KG1 (cell line): ENCODE measurements at places on chromosomes 12 and 14.

GRCh38 chr12:52231305-52232202 lies 1.5 kb upstream of the KRT7 start:
- DNase-seq, result no peak

DNA sequence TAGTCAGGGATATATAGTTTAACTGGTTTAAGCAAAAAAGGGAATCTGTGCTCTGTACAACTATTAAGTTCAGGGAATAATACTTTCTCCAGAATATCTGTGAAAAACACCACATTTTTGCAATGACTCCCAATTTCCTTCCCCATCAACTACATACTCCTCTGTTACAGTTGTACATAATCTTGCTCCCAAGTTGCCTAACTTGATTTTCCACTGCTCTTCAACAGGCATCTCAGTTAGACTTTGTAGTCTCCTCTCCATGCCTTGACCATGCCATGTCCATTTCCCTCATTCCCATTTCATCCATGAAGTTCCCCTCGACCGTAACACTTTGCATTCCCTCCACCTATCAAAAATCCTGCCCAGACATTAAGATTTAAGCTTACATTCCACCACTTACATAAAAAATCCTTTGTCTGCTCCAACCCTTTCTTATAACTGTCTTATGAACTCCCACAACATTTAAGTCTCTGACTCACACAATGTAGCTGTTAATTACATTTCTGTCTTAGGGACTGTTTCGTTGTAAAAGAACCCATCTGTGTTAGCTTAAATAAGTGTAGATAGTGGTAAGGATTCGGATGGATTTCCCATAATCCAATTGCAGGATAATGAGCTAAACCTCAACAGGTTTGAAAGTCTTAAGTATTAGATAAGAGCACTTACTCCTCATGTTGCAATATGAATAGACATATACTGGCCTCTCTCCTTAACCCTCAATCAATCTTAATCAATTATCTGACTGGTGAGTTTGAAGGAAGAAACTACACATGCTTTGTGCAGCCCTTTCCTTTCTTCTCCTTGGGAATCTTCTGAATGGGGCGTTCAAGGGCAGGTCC lies 156.5 kb downstream of the PAWR start:
- DNase-seq, result no peak

- DNase-seq, result no peak
Measured at GRCh38 chr12:131151558-131152345, 198.0 kb downstream of the ADGRD1 start.

DNA sequence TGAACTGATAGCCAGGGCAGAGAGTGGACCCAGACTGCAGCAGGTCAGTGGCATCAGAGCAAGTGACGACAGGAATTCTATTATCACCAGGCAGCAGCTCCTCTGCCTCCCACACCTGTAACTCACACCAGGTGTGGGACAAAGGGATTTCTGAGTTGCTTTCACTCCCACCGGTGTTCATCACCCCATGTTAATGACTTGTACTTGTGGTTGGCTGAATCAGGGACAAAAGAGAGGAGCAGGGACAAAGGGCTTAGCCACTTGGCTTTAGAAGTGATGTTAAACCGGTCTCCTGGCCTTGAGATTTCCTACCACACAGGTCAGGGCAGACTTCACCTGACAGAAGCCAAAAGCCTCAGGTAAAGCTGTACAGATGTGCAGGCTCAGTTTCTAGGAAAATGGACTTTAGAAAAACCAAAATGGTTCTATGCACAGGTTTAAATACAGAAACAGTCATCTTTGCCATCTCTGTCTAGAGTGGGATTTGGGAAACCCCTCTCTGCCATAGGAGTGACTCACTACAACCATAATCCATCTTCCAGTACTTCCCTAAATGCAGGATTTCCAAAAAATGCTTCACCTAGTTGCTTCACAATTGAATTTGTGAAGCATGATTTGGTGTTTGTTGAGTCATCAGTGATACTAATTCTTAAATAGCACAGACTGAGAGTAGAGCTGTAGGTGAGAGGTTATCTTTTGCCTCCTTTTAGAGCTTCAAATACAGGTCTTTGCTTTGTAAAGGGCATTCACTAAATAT lies 158.5 kb downstream of the PRKCH start:
- no peak for DNase-seq

DNA sequence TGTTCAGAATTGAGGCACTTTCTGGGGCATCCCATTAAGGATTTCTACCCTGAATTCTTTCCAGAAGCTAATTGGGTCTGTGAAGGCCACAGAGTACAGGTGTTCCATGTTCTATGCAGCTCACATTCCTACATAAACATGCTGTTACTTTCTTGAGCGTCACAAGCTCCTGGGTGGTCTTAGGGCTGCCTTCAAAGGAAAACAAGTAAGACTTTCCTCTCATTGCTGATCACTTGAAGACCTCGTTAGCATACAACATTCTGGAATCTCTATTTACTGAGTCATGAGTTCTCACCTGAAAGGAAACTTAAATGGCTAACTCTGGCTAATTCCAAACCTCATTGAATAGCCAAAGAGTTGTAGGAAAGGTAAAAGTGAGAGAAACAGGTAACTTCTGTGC lies 63.0 kb upstream of the HMGA2 start:
- no peak for DNase-seq
